DMS 273 treated with DMSO at 0.1 percent for 48 hours (cell line): ENCODE measurements at places on chromosomes 1 and 21.

- DNase-seq: no peak
These were observed 78.4 kb downstream of the PEX14 start for GRCh38 chr1:10553118-10553517.

GRCh38 chr21:36454706-36455105 is 25.2 kb downstream of the CLDN14 start:
- DNase-seq: no peak

- DNase-seq: no peak
These were observed 28.4 kb downstream of the ACP6 start for GRCh38 chr1:147641695-147642592.

DNA sequence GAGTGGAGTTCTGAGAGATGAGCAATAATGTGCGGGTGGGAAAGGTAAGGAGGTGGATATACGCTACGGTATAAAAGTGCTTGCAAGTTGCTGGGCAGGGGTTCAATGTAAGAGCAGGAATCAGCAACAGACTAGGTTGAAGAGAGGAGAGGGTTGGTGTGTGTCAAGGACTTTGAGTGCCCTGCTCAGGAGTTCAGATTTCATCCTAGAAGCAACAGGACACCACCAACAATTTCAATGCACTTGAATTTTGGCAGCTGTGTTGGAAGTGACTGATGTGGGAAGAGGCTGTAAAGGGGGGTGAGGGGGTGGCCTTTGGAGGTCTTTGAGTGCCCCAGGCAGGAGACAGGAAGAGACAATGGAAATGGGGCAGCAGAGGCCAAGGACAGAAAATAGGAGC is 57.3 kb downstream of the RHOU start:
- DNase-seq: no peak

- no peak for DNase-seq
These were observed 62.2 kb downstream of the PSMG1 start for GRCh38 chr21:39120876-39121599.

- DNase-seq: no peak
These were observed 32.8 kb upstream of the PKP1 start for GRCh38 chr1:201250326-201251011.

GRCh38 chr1:201538612-201539551 is at the start of gene NAV1:
Gene NAV1 (plus strand): TSS chr1:201539127. CDS start chr1:201622885, 83,758 bp downstream.
- DNase-seq: no peak
